Pulmonary artery endothelial cell (primary cell): ENCODE measurements at places on chromosomes 12 and 14. TPM values are rescaled to one million over a fixed set of nuclear protein-coding genes. Genes with fewer than 3 reads are reported as not detected.

Gene SLC10A1
- total RNA-seq: not detected in 2 replicates

Gene FSCB
- total RNA-seq: not detected in 2 replicates

Gene STXBP6
- 0.04 TPM in 1 of 2 replicates, not detected in the other for total RNA-seq

Gene PIP4K2C
- total RNA-seq: 10.4 and 11.8 TPM in 2 replicates
